ENCODE measurements at places on chromosomes 11 and 22.

DNA sequence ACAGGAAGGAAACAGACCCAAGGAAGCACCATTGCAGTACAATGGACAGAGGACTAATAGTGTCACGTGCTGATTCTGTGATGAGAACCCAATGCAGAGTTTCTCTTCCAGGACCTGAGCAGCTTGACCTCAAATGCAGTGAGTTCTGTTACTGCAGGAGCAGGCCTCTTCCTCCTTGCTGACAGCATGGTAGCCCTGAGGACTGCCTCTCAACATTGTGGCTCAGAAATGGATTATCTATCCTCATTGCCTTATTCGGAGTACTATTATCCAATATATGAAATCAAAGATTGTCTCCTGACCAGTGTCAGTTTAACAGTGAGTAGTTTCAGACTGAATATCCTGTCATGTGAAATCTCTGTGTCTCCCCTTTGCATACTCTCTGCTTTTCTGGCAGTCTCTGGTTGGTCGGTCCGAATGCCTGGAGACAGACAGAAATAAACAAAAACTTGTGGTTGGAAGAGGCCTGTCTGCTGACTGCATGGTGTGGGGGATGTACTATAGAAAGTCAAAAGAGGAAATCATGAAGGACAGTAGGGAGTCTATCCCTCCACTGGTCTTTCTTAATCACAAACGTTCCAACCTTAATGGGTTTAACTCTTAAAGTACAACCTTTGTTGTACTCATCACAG, 6.9 kb upstream of the MS4A14 start:
- no peak overlapping the region for H3K27ac ChIP-seq
- H3K27me3 ChIP-seq = no peaks in the 10 kb centered on the region
- no peaks in the 10 kb centered on the region for H3K4me1 ChIP-seq
- no peak for DNase-seq
- no peak overlapping the region for H3K4me3 ChIP-seq

DNA sequence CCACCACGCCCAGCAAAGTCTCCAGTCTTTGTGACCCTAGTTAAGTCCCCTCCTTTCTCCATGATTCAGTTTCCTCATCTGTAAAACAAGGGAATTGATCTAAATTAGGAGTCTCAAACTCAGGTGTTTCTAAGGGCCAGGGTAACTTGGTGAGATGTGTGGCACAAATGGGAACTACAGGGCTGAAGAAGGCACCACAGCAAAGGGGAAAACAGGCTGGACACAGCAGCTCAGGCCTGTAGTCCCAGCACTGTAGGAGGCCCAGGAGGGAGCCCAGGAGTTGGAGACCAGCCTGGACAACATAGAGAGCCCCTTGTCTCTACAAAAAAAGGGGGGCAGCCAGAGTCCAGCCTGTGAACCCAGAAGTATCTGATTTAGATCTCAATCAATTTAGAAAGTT, 15.6 kb upstream of the PATZ1 start:
- H3K27ac ChIP-seq = no peak overlapping the region
- DNase-seq = peak; percentile 10
- no peaks in the 10 kb centered on the region for H3K4me1 ChIP-seq
- no peaks in the 10 kb centered on the region for H3K27me3 ChIP-seq

DNA sequence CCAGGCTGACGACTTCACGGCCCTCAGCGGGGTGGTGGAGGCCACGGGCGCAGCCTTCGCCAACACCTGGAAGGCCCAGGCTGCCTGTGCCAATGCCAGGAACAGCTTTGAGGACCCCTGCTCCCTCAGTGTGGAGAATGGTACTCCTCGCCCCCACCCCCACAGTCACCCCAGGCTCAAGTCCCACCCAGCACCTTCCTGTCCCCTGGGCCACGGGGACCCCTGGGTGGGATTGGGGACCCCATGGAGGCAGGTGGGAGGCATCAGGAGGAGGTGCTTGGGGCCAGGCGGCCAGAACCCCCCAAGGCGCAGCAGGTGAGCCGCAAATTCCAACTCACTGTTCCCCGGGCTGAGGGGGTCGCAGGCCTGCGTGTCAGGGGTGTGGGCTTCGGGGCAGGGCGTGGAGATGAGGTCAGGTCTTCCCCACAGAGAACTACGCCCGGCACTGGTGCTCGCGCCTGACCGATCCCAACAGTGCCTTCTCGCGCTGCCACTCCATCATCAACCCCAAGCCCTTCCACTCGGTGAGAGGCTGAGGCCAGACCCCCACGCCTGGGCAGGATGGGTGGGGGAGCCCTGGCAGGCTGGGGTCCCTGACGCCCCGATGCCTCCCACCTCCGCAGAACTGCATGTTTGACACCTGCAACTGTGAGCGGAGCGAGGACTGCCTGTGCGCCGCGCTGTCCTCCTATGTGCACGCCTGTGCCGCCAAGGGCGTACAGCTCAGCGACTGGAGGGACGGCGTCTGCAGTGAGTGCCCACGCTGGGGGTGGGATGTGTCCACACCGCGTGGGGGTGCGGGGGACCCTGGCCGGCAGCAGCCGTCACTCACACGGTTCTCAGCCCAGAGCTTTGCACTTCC, 9.4 kb downstream of the MUC5B start:
- DNase-seq = peak; percentile 26
- no peak overlapping the region for H3K4me3 ChIP-seq
- H3K27me3 ChIP-seq = no peaks in the 10 kb centered on the region
- H3K36me3 ChIP-seq = no peaks in the 10 kb centered on the region
- no peaks in the 10 kb centered on the region for H3K4me1 ChIP-seq

- H3K27ac ChIP-seq = no peak overlapping the region
- no peak for DNase-seq
- no peak overlapping the region for H3K4me3 ChIP-seq
- H3K27me3 ChIP-seq = peaks cover 3% of the 10 kb centered on the region
Measured at GRCh38 chr11:70828593-70829082, 423.7 kb downstream of the SHANK2 start.

GRCh38 chr22:37906364-37907008, 389 bp downstream of the MICALL1 start:
- no peaks in the 10 kb centered on the region for H3K36me3 ChIP-seq
- H3K4me3 ChIP-seq = peak overlapping the region; percentile 66
- H3K27me3 ChIP-seq = no peaks in the 10 kb centered on the region
- peaks cover 13% of the 10 kb centered on the region for H3K4me1 ChIP-seq

- no peak for DNase-seq
- no peak overlapping the region for H3K4me3 ChIP-seq
- peaks cover 19% of the 10 kb centered on the region for H3K4me1 ChIP-seq
Measured at GRCh38 chr11:12090061-12090591, 20.3 kb upstream of the MICAL2 start.

GRCh38 chr11:124760205-124760652, 1.9 kb downstream of the ESAM start:
- peaks cover 19% of the 10 kb centered on the region for H3K4me1 ChIP-seq
- H3K36me3 ChIP-seq = peaks cover 3% of the 10 kb centered on the region
- peaks cover 26% of the 10 kb centered on the region for H3K27me3 ChIP-seq
- H3K4me3 ChIP-seq = peak overlapping the region; percentile 72
- peak overlapping the region; percentile 91 for H3K27ac ChIP-seq

DNA sequence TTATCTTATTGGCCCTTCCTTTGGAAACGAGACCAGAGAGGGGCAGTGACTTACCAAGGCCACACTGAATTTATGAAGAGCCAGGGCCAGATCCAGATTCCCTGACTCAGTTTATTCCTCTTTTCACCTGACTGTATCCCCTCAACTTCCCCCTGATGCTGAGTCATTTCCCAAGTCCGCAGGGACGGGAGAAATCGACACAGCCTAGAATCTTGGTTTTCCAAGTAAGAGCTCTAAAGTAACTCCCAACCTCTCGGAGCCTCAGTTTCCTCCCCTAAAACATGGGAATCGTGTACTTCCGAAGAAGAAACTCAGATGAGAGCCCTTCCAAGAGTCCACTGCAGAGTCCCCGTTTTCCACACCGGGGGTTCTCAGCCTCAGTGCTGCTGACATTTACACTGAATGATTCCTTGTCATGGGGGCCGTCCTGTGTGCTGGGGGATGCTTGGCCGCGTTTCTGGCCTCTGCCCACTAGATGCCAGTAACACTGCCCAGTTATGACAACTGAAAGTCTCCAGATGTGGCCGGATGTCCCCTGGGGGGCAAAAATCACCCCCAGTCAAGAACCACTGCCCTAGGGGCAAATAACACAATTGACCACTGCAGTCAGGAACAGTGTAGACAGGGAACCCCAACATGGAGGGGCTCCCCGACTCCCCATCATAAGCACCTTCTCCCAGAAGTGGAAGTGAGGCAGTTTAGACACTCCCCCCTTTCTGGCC, 11.2 kb downstream of the MPST start:
- H3K27me3 ChIP-seq = no peaks in the 10 kb centered on the region
- no peak overlapping the region for H3K4me3 ChIP-seq
- no peaks in the 10 kb centered on the region for H3K4me1 ChIP-seq

- no peaks in the 10 kb centered on the region for H3K36me3 ChIP-seq
- H3K4me1 ChIP-seq = no peaks in the 10 kb centered on the region
- H3K27ac ChIP-seq = no peak overlapping the region
Measured at GRCh38 chr11:6584528-6584927, 18.9 kb downstream of the RRP8 start.

Data from kidney (tissue), 22 donors.